Putamen (tissue), 1 donor: ENCODE measurements at places on chromosomes 12 and 14.

- no peak for DNase-seq
These were observed 22.9 kb downstream of the ETFBKMT start for GRCh38 chr12:31682136-31682962.

- no peak for DNase-seq
These were observed 1.1 kb upstream of the NDUFA12 start for GRCh38 chr12:95004610-95005009.

- DNase-seq, result no peak
These were observed 6.4 kb upstream of the ZNF385A start for GRCh38 chr12:54390668-54391551.

DNA sequence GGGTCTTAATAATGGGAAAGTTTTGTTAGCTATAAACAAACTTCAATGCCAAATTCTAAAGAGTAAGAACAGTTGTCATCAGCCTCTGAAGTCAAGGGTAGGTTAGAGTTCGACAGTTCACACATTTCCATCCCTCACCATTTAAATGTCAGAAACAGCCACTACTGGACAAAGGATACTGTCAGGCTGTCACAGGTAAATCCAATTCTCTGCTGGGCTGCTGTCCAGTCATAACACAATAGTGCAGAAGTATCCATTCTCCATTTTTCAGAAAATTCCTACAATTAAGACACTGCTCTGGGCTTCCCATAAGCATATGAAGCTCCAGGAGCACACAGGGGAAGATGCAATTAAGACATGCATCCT lies 221.4 kb downstream of the RPS29 start:
- no peak for DNase-seq

DNA sequence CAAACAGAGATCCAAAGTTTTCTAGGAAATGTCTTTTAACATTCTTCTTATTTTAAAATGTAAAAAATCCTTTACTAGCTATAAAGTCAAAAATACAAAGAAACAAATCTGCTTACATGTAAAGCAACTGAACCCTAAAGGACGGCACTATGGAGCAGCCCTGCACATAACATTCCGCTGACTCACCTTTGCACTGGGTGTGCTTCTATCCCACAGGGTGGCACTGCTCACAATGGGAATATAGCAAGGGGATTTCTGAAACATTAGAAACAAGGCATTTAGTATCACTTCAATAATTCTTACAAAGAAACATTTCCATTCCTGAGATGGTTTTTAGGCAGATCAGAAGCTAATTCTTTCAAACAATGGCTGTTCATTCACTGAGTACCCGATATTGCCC lies 94.3 kb downstream of the C12orf42 start:
- no peak for DNase-seq

DNA sequence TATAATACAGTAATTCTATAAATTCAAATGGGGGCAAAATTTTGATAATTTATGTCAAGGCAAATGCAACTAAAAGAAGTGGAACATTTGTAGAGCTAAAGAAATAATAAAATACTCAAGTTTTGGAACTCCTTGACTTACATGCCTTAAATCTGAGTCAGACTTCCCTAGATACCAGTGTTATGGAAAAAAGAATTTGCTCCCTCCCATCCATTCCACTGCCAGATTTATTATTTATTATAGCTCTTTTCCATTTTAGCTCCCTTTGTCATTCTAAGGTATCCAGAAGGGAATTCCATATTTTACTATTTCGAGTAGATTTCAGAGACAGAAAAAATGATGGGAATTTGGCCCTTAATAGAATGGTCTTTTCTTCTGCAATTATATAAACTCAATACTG lies 44.0 kb downstream of the RHOJ start:
- DNase-seq, result no peak

DNA sequence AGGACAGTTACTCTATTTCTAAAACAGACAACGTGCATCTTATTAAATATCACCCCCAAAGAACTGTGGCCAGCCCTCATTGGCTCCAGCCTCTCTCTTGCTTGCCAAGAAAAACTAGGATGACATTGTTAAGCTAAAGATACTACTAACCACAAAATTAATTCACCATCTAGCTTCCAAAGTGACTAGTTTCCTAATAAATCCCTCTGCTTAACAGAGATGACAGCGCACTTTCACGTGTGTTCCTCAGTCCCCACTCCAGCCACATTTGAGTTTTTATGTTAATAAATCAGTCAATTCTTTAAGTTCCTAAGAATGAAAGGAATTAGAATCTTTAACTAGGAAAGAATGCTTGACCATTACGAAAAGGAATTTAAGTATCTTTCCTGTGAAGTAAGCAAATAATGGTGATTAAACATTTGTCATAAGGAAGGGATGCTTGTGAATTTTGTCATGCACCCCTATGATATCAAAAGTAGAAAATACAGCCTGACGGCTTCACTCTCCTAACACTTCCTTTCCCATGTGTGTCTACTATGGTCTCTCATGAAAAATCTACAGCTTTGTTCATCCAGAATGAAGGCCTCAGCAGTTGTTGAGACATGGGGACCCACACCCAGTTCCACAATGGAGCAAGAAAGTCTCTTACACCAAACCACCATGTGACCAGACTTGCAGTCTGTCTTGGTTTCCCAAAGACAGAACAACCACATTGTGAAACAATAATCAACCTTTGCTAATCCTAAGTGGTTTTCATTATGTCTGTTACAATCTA lies 8.1 kb downstream of the CORO1C start:
- no peak for DNase-seq

DNA sequence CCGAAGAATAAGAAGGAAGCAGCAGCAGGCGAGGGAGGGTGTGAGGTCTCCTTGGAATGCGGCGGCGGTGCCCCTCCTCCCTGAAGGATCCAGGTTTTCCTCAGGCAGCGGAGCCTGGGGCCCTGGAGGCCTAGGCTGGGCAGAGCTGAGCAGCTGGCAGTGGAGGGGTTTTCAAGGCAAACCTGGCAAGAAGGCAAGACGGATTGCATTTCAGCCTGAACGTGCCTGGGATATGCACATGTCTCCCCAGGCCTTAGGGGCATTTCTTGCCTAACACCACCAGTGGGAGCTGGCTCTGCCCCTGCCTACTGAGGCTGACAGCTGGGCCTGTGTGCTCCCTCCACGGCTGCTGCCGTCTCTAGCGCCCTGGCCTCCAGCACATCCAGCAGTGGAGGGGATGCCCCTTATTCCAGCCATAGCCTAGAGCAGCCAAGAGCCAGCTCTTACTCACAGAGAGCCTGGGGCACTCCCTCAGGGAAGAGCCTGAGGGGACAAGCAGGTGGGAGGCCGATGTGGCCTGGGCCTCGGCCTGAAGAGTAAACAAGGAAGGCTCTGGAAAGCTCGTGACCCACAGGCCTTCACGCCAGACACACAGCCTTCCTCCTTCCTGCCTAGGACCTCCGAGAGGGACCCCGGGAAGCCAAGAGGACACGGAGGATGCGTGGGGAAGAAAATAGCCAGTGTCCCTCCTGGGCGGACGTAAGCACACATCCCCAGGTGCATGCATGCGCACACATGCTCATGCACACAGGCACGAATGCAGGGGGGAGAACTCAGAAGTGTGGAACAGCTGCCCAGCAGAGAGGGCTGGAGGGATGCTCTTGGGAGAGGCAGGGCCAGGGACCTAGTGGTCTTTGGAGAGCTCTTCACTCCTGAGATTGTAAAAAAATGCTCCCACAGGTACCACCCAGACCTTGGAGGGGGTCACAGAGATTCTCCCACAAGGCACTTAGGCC lies 23.0 kb upstream of the EIF2B2 start:
- no peak for DNase-seq

DNA sequence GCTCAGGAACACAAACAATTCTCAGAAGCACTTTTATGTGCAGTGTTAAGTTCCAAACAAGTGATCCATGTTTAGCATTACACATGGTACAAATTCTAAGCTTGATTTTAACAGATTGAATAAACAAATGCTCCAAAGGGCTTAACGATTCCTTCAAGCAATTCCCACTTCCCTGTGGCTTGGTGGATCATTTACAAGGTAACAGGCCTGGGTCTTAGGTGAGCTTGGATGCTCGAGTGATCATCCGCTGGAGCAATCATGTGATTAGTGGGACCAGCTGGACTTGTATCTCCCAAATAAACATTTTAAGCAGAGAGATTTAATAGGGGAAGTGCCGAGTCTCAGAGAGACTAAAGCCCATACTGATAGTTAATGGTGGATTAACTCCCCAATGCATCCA lies 70.7 kb downstream of the CALM1 start:
- no peak for DNase-seq
